Omental fat pad (tissue), 4 donors: ENCODE measurements at places on chromosomes 5 and 9.
A peak's percentile ranks its signal among the peaks of the same experiment; 100 is the strongest.

- DNase-seq: no peak
These were observed 42.4 kb downstream of the PAX5 start for GRCh38 chr9:36991516-36992134.

DNA sequence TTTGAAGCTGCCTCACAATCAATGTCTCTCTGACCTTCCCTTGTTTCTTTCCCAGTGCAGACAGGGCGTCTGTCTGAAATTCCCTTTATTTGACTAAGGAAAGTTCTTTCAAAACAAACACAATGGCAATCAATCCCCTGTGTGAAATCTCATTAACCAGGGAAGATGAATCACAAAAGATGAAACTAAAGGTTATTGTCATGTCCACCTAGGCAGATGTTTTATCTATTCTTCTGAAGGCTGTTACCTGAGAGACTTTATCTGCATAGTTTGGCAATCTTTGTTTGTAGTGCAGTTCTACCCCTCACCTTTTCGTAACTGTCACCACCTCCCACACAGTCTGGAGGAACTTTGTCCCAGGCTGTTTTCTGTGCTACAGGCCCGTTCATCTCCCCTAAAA is 217.5 kb upstream of the RIOK2 start:
- DNase-seq: no peak

DNA sequence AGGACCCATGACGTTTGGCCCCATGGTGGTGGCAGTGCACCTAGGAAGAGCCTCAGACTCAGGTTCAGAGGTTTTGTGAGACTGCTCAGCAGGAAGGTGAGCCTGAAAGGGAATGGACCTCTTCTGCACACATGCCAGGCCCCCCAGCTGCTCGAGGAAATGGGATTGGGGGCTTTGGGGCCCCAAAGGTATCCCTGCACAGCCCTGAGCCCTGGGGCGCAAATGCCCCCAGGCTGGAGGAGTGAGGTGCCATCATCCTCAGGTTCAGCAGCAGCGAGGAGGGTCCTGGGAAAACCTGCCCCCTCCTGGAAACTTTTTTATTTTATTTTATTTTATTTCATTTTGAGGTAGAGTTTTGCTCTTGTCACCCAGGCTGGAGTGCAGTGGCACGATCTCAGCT is 171.8 kb upstream of the MVB12B start:
- no peak for DNase-seq

GRCh38 chr9:136084063-136084944 is 10.8 kb downstream of the NACC2 start:
- no peak for DNase-seq

DNA sequence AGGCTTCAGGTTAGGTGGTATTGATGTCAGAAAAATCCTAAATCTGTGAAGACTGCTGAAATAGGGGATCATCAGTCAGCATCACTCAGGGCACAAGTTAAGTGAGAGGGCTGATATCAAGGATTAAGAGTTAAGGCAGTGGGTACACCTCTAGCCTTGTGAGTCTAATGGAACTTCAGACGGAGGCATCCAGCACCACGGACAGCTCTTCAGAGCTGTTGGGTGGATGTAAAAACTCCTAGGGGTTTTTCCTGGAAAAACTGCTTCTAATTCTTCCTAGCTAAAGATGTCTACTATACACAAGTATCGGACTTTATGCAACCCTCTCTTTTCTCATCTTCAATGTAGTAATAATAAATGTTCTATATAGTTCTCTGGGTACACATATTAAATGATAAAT is 165.9 kb downstream of the SH3GL2 start:
- DNase-seq: no peak

DNA sequence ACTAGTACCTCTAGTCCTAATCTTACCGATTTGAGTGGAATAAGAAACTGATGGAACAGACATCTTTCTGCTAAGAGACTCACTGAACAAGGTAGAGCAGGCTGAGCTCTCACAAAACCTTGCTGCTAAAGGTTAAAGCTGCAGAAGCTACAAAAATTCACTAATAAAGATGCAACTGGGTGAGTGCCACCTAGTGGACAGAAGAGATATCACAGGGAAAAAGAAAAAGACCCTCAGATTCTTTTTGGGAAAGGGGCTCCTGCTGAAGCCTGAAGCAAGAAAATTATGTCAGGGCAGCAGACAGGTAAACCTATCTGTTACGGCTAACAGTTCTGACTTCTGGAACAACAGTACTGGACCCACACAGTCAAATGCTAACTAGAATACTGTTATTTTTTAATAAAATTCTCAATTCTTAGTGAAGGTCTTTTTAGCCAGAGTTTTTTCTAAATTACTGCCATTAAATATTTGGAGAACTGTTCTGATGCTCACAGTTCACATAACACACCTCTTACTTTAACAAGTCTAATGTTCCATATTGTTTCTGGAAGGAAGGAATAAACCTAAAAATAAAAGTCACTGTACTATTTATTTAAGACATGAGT is 51.2 kb downstream of the DIAPH1 start:
- no peak for DNase-seq

- no peak for DNase-seq
These were observed 14.3 kb upstream of the EPB41L4B start for GRCh38 chr9:109335121-109335520.

GRCh38 chr5:133868946-133869518 is 99.4 kb downstream of the C5orf15 start:
- DNase-seq: peak; percentile 62

DNA sequence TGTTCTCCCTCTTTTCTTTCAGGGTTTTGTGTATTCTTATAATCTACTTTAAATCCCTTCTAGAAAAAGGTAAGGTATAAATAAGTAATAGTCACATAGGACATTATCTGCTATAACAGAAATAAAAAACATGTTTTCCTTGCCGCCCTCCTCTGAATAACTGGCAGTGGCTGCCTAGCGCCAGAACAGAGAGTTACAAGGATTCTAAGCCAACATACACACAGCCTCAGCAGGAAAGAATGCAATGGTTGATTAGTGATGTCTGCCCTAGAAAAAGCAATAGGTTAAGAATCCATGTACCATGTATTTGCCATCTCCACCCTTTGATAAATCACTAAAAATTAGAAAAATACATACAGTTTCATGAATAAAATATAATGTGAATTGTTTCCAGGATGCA is 4.9 kb downstream of the MED27 start:
- no peak for DNase-seq

- no peak for DNase-seq
These were observed 5.0 kb upstream of the CAMK2A start for GRCh38 chr5:150294551-150295071.

DNA sequence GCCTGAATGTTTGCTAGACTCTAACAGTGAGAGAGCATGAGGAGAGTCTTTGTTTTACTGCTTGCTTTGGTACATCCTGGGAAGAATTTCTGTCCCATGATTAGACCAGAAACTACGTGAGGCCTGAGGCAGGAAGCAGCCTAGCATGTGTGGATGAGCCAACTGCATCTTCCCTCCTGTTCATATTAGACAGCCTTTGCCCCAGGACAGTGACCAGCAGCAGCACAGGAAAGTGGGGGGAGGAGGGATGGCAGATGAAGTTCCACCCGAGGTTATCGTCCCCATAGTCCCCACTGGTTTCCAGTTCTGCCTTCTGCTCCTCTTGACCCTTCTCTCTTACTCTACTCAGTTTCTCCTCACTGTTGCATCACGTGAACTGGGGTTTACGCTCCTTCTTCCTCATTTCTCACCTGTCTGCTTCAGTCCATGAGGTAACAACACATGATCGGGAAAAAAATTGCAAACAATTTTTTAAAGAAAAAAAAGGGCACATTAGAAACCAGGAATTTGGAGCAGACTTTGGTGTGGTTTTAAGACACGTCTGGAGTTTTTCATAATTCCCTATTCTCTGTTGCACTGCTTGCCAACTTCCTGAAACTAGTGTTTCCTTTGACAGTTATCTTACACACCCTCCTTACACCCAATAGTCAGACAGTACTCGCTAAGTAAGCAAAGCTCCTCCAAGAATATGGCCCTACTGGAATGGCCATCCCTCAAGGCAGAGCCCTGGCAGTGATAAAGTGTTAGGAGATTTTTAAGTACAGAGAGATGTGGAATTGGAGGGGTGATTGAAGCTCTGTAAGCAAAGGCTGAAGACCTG is 84.1 kb downstream of the SNX18 start:
- DNase-seq: no peak

GRCh38 chr9:122510502-122510901 is at the start of gene OR1J2:
Gene OR1J2 (plus strand): TSS chr9:122510802. CDS start chr9:122510802, 0 bp downstream.
- no peak for DNase-seq

- DNase-seq: no peak
These were observed 202.9 kb upstream of the MSX2 start for GRCh38 chr5:174521449-174521848.

- DNase-seq: no peak
These were observed 256.5 kb upstream of the FBXL7 start for GRCh38 chr5:15243301-15244020.

- no peak for DNase-seq
These were observed 24.6 kb downstream of the PIK3R1 start for GRCh38 chr5:68240202-68240601.

DNA sequence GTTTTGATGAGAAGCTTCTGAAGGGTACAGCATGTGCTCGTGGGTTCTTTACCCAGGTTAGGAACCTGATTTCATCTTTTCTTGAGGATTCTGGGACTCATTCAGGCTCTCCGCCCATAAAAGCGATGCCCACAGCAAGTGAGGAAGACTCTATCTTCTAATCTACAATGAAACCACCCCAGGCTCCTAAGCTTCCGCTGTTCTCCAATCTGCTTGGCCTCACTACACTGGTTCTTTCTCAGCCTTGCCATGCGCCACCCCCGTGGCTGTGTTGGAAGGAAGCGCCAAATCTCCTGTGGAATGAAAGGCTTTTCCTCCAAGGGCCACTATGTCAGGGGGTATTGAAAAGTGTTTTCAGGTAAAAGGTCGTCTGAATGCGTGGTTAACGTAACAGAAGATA is 135.6 kb downstream of the MYO10 start:
- DNase-seq: no peak

- no peak for DNase-seq
These were observed 56.7 kb upstream of the ACTBL2 start for GRCh38 chr5:57539281-57539701.

DNA sequence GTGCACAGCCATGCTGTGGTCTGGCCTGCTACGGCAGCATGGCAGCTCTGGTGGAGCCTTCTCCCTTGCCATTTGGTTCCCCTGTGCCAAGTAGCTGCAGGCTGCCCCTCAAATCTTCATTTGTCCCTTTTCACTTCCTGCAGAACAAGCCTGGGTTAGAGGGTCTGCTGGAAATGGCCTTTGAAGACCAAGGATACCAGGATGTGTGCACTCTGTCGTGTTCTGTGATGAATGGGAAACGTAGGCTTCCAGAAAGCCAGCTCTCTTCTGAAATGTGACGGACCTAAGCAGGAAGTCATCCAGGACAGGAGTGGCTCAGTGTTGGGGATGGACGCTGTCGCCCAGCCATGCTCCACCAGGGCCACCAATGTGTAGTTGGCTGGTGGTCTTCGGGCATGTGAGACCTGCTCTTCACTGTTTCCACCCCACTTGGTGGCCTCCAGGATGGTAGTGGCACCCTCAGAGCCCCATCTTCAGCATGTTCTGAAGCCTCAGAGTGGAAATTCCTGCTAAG is 3.4 kb upstream of the POMT1 start:
- no peak for DNase-seq

- no peak for DNase-seq
These were observed 32.1 kb upstream of the LMNB1 start for GRCh38 chr5:126744836-126745235.

DNA sequence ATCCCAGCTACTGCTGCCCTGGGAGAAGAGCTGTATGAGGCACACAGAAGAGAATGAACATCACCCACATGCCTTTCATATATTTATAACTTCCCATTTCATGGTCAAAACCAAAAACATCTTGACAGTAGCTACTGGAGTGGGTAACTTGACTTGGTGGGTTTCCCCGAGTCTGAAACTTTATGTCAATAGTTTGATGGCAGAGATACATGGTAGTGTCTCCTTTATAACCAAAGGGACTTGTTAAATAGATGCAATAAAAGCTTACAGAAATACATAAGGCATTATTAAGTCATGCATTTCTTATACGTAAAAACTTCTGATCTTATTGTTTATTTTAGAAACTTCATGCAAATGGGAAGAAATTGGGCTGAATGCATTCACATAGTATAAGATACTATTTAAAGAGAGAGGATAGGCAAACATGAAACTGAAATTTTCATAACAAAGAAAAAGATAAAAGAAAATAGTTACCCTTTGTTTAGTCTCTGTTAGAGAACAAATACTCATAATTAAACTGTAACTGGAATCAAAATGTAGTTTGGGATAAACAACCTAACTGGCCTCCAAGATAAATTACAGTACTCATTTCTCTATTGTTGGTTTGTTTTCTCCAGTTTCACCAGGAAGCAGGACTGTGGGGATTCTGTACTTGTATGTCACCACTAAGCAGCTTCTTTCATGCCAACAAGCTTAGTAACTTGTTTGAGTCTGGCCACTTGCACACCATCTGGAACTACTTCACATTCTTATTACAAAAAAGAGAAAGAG is 459.3 kb upstream of the MEF2C start:
- DNase-seq: no peak

DNA sequence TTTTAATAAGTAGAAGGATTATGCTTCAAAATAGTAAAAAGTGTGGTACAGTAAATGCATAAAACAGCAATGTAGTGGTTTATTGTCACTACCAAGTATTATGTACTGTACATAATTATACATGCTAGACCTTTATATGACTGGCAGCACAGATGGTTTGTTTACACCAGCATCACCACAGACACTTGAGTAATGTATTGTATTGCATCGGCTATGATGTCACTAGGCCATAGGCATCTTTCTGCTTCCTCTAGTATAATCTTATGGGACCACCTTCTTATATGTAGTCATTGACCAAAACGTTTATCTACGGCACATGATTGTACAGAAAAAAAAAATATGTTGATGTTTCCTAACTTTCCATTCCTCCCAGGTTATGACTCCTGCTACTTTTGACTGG is 31.9 kb upstream of the SSBP2 start:
- DNase-seq: no peak

DNA sequence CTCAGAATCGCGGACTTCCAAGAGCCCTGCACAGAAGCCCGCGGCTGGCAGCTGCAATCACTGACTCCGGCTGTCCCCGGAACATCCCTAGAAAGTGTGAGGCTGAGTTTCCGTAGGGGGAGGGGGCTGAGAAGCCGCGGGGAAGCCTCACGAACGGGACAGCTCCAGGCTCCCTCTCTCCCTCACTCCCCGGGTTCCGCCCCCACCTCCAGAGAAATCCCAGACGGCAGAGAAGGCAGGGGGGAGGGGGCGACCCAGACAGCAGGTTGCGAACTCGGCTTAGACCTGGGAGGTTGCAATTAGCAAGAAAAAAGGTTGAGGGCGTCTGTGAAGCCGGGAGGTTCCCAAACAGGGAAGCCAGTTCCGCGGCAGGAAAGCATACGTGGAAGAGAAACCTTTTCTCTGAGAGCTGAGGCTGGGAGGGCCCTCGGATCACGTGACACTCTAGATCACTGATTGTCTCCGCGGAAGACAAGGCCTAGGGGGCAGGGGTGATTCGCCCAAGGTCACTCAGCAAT is 73.8 kb upstream of the CPLX2 start:
- no peak for DNase-seq
